Suppressor macrophage (primary cell): ENCODE measurements at places on chromosomes 7 and 10.

DNA sequence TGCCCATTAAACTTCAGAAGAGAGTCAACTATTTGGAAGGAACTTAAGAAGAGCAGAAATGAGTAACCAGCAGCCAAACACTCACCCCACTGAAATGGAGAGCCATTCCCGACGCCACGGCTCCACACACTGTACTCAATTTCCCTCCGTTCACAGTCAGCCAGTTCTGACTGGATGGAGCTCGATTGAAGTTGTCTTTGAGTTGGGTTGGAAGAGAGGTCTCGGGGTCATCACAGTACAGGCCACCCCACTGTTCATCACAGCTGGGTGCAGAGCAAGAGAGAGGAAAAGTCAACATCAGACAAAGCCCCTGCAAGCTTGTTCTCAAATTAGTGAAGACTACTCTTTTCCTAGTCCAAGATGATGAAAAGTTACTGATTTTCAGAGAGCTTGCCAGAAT lies 75.9 kb upstream of the SLC26A5 start:
- DNase-seq, result no peak

- no peak for DNase-seq
These were observed 11.2 kb downstream of the ZCCHC24 start for GRCh38 chr10:79434223-79434687.

DNA sequence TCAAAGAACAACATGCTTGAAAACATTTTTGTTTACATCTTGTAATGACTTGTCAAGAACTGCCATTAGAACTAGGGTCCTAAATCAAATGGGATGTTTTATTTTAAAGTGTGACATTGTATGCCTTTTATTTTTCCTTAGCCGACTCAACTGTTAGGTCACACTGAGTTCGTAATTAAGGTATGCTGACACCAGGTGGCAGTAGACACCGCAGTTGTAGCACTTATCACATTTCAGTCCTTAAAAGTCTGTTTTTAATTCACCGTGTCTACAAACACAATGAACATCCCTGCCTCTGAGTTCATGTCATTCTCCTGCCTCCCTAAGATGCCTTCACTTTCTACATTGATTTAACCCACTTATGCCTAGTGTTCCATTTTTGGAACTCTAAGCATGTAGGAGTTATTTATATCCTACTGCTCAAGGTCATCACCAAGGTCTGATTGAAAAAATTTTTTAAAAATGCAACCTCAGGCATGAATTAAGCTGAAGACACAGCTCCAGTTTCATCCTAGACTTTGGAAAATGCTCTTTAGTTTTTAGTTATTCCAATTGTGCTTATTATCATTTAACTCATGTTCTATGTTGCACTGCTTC lies 186.1 kb downstream of the BMPER start:
- DNase-seq, result peak; percentile 24

GRCh38 chr10:124186956-124187355 lies 93.6 kb upstream of the CHST15 start:
- no peak for DNase-seq

- DNase-seq, result no peak
These were observed 182.4 kb downstream of the DOCK4 start for GRCh38 chr7:112023786-112024185.

DNA sequence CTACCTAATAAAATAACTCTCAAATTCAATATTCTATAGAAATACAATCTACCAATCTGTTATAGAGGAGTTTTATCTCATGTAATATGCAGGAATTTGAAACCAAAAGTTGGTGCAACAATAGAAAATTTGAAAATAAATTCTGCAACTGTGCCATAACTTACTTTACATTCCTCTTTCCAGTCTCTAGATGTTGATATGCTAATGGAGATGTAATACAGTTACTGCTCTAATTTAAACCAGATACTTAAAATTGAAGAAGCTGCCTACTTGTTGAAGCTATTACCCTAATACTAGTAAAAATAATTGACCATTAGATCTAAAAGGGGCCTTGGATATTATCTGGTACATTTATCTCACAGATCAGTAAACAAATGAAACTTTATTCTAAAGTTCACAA lies 1.4 kb downstream of the ENKUR start:
- no peak for DNase-seq

GRCh38 chr7:75969182-75969581 lies 25.2 kb downstream of the TMEM120A start:
- no peak for DNase-seq

GRCh38 chr7:157513682-157514081 lies 176.9 kb downstream of the DNAJB6 start:
- DNase-seq, result no peak

DNA sequence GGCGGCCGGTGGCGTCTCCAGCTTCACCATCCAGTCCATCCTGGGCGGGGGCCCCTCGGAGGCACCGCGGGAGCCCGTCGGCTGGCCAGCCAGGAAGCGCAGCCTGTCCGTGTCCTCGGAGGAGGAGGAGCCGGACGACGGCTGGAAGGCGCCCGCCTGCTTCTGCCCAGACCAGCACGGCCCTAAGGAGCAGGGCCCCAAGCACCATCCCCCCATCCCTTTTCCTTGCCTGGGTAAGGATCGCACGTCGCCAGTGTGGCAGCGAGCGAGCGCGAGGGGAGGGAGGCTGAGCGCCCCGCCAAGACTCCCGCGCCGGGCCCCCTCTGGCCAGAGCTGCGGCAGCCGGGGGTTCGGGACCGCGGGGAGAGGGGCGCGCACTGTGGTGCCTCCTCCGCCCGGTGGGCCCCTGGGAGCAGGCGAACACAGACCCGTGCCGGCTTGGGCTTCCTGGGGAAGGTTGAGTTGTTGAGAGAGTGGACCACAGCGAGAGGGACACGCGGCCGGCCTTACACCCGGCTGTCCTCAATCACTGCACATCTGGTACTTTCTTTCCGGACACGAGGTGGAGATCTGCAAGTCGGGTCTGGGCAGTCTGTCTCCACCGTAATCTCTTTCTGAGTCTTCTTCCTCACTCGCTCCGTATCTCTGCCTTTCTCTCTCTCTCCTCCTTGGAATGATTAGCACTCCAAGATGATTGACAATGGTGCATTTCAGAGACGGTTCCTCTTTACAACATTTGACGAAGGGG lies 652 bp downstream of the HMX2 start:
- DNase-seq, result no peak

DNA sequence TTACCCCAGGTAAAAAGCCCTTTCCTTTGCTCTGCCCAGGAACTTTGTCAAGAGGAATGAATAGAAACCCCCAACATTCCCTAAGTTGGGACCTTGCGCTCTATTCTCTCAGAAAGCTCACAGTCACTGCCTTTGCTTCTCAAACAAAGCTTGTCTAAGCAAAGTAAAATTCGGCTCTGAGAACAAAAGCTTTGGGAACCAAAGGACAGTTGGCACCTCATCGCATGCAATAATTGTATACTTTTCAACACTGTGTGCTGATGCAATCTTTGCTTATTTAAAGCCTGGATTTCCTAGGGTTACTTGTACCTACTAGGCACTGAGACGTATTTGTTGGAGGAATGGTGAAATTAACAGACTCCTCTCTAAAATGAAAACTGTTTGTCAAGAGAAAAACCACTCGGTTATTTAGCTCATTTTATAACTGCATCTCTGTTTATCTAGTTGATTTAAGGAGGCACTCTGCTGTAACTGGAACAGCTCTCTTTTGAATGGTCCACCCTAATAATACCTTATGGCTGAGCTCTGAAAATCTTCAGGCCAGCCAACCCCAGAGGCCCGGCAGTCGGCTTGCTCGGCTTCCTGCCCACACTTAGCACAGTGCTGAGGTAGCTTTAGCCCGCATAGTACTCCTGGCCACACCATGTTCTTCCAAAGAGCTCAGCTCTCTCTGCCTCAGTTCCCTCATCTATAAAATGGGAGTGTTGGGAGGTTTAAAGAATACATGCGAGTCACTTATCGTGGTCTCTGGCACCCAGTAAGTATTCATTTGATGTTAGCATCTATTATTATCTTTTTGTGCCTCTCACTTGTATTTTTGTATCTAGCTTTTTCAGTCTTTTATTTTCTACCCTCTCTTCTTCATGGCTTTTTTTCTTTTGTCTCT lies 80.2 kb upstream of the PRR15 start:
- DNase-seq, result no peak

- peak; percentile 26 for DNase-seq
These were observed 2.4 kb downstream of the FAS start for GRCh38 chr10:88992921-88993524.

GRCh38 chr10:20327954-20328353 lies 511.7 kb downstream of the PLXDC2 start:
- DNase-seq, result no peak

DNA sequence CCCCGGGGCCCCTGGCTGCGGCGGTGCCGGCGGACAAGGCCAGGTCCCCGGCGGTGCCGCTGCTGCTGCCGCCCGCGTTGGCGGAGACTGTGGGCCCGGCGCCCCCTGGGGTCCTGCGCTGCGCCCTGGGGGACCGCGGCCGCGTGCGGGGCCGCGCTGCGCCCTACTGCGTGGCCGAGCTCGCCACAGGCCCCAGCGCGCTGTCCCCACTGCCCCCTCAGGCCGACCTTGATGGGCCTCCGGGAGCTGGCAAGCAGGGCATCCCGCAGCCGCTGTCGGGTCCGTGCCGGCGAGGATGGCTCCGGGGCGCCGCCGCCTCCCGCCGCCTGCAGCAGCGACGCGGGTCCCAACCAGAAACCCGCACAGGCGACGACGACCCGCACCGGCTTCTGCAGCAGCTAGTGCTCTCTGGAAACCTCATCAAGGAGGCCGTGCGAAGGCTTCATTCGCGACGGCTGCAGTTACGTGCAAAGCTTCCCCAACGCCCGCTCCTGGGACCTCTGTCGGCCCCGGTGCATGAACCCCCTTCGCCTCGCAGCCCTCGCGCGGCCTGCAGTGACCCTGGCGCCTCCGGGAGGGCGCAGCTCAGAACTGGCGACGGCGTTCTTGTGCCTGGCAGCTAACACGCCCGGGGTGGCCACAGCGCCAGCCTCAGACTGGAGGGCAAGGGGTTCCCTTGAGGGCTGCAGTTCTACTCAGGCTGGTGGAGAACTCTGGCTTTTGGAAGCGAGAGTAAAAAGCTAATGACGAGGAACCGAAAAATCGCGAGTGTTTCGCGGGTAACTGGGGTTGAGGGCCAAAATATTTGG lies 804 bp downstream of the FRAT1 start:
- DNase-seq, result peak; percentile 67

GRCh38 chr7:24825381-24825794 lies 68.1 kb upstream of the GSDME start:
- peak; percentile 13 for DNase-seq

GRCh38 chr10:76883596-76883995 lies 754.0 kb downstream of the KCNMA1 start:
- DNase-seq, result peak; percentile 20

DNA sequence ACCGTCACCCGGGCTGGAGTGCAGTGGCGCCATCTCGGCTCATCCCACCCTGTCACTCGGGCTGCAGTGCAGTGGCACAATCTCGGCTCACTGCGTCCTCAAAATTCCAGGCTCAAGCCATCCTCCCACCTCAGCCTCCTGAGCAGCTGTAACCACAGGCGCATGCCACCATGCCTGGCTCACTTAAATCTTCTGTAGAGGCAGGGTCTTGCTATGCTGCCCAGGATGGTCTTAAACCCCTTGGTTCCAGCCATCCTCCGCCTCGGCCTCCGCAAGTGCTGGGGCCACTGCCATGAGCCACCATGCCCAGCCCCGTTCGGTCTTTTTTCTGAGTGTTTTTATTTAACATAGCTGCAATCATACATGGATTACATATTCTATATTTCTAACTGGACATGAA lies 30.6 kb downstream of the ZFAND2A start:
- DNase-seq, result no peak

- no peak for DNase-seq
These were observed 11.7 kb downstream of the CASP2 start for GRCh38 chr7:143299840-143300239.

DNA sequence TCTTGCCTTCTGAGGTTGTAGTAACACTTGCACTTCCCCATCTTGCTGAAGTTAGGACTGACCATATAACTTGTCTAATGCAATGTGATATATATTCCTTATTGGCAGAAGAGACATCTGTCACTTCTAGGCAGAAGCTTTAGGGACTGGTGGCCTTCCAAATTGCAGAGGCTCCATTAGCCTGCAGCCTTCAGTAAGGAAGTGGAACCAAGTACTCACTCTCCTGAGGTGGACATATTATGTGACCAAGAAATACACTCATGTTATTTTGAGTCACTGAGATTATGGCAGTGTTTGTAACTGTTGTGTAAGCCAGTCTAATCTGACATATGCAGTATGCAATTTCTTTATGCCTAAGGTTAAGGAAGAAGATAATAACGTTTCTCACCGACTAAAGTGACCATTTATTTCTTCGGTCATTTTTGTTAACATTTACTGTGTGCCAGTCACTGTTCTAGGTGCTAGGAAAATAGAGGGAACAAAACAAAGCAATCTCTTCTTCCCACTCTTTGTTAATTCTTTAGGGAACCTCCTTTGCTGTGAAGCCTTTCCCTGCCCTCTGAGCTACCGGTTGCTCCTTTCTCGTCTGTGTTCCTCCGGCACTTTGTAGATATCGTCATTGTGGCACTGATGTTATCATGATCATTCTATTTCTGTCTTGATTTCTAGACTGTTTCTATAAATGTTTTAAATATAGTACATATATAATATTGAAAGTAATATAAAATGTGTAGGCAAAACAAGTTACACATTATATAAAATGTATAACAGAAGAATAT lies 52.9 kb upstream of the HBP1 start:
- DNase-seq, result peak; percentile 42

- no peak for DNase-seq
These were observed 39.6 kb upstream of the MET start for GRCh38 chr7:116632384-116632783.

GRCh38 chr10:96902731-96903358 lies 70.7 kb downstream of the LCOR start:
- peak; percentile 19 for DNase-seq

DNA sequence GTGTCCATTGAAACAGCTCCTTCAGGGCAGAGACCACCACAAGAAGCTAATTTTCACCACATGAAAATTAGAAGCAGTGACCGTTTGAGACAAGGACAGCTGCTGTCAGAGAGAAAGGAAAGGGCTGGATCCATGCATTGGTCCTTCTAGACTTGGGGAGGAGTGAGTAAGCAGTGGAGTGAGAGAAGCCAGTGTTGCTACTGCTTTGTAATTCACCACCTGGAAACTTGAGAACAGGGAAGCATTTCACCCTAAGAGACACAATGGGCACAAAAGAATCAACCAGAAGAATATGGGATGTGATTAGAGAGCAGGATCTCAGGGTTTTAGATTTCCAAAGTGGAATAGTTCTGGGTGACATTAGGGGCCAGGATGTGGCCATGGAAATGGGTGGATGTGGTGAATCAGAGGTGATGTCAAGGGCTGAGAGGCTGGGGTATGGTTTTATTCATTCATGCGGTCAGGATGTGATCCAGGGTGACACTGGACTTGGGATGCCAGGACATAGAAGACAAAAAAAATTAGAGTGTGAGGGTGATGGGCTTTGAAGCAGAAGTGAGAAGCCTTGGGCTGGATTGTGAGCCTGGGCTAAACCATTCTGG lies 61.6 kb downstream of the DENND11 start:
- DNase-seq, result no peak

GRCh38 chr7:46853451-46853850 lies 728.5 kb downstream of the TNS3 start:
- no peak for DNase-seq

GRCh38 chr7:83065714-83066113 lies 97.0 kb downstream of the PCLO start:
- DNase-seq, result no peak

GRCh38 chr7:135620980-135621850 lies 41.1 kb upstream of the STMP1 start:
- peak; percentile 77 for DNase-seq

- no peak for DNase-seq
These were observed 119.0 kb downstream of the GNAI1 start for GRCh38 chr7:80253653-80254052.
